Upper lobe of left lung (tissue), 6 donors: ENCODE measurements at places on chromosomes 1 and 21. TPM values are rescaled to one million over a fixed set of nuclear protein-coding genes. Genes with fewer than 3 reads are reported as not detected.

DNA sequence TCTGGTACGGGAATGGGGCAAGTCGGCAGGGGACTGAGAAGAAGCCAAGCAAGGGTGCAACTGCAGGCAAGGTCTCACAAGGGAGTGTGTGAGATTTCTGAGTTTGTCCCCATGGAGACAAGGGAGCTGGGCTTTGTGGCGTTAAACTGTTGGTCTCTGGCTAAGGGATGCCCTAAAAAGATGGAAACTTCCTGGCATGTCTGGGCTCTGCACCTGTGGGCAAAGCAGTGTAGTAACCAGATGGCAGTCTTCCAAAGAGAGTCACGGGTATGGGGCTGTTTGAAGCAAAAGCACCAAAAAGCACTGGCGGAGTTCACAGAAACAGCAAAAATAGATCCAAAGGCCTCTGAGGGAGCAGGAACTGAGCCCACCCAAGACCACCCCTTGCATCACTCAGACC, 104.8 kb upstream of the SLC44A3 start:
- DNase-seq = no peak

GRCh38 chr1:176225911-176226310, 18.8 kb upstream of the COP1 start:
- DNase-seq = no peak

DNA sequence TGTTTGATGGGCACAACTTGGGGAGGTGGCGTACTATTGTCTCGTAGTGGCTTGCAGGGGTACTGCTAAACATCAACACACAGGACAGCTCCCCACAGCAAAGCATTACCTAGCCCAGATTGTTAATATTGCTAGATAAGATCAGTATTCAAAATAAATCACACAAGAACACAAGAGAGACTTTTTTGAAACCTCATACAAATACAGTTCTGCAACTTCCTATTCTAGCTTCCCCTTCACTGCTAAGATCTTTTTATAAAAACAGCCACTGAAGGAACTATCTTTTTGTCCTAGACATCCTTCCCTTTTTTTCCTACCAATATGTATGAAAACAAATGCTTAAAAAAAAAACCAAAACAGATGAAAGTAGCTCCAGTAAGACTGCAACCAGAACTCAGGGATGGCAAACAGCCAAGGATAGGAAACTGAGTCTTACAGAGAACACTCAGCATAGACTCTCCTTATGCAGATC, 137.8 kb upstream of the KRTAP19-8 start:
- no peak for DNase-seq

DNA sequence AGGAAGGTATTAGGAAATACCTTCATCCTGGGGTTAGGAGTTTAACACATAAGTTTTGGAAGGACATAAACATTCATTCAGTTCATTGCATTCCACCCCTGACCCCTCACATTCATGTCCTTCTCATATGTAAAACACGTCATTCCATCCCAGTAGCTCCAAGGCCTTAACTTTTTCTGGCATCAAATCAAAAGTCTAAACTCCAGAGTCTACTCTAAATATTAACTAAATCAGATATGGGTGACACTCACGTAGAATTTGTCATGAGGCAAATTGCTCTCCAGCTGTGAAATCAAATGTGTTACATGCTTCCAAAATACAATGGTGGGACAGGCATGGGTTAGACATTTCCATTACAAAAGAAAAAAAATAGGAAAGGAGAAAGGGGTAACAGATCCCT, 298.2 kb upstream of the LRRC7 start:
- no peak for DNase-seq

DNA sequence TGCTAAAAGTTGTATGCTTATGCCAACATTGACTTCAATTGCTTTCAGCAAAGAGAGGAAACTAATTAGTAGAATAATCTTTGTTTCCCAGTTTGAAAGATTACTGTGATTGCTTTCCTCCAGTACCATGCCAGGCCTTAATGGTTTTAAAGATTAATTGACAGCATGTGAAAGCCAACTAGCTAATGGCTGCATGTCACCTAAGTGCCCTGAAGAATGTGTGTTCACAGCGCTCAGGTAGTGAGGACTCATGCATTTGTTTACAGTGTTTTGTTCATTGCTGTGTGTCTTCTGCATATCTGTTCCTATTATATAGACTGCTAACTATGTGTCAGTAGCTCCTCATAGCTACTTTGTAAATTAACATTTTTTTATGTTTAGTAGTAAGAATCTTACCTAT, 335.6 kb downstream of the LRRIQ3 start:
- no peak for DNase-seq

DNA sequence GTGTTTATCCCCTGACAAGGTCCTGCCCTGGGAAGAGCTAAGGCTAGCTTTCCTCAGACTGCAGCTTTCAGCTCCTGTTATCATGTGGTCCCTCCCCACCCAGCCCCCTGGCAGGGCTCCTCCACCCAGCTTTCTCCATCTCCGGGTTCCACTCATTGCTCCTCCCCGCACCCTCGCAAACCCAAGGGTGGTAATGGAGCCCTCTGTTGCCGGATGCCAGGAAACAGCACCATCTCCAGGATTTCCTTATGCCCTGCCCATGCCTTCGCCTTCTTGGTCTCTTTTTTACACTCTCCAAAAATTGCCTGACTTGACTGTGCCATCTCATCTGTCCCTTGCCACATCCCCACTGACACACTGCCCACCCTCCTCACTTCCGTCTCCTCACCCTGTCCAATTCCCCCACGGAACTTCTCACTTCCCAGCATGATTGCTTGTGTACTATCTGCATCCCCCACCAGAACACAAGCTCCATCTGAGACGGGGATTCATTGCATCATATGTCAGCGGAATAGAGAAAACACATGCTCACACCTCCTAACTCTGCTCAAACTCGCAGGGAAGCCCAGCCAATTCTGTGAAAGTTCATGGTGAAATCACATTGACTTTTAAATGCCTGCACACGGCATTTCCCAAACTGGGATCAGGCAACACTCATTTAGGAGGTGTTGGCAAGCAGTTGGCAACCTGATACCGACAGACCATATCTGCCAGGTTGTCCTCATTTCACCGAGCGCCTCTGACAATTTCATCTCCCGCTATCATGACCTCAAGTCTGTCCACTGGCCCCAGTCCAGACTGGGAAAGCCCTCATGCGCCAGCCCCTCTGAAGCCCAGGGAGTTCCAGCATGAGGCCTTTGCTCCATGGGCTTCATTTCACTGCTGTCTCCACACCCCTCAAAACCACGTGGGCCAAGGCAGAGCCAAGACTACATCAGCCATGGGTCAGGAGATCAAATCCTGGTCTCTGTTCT, 201.1 kb downstream of the MATN1 start:
- no peak for DNase-seq

DNA sequence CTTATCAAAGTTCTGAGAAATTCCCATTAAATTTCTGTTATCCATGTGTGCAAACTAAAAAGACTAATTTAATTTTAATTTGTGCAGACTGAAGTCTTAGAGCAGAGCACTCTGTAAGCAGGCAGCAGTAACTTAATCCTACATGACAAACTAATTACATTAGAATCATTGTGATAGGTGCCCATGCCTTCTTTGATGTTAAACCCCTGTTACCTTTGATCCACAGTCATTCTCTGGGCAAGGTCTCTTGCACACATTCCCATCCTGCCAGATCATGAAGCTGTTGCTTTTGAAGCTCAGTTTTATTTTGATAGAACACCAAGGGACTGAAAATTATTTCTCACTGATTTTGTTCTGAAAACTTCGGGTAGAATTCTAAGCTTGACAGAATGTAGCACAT, 77.2 kb downstream of the BCAR3 start:
- no peak for DNase-seq

- no peak for DNase-seq
Observed at GRCh38 chr1:921011-921837, 2.5 kb upstream of the SAMD11 start.

GRCh38 chr21:44729336-44730027, 18.1 kb upstream of the TSPEAR start:
- peak; percentile 69 for DNase-seq

DNA sequence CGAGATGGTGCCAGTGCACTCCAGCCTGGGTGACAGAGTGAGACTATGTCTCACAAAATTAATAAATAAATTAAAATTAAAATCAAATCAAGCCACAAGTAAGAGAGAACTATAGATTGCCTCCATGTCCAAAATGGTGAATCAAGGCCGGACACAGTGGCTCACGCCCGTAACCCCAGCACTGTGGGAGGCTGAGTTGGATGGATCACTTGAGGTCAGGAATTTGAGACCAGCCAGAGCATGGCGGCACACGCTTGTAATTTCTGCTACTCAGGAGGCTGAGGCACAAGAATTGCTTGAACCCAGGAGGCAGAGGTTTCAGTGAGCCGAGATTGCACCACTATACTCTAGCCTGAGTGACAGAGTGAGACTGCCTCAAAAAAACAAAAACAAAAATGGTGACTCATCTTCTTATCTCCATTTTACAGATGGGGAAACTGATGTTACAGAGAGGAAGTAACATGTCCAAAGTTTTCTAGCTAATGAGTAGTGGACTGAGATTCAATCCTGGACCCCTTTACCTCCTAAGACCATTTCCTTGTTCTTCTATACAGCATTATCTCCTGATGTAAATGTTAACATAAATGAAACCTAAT, 99.0 kb upstream of the HNRNPU start:
- no peak for DNase-seq

- DNase-seq = peak; percentile 45
Observed at GRCh38 chr1:15188130-15188524, 34.6 kb downstream of the TMEM51 start.

DNA sequence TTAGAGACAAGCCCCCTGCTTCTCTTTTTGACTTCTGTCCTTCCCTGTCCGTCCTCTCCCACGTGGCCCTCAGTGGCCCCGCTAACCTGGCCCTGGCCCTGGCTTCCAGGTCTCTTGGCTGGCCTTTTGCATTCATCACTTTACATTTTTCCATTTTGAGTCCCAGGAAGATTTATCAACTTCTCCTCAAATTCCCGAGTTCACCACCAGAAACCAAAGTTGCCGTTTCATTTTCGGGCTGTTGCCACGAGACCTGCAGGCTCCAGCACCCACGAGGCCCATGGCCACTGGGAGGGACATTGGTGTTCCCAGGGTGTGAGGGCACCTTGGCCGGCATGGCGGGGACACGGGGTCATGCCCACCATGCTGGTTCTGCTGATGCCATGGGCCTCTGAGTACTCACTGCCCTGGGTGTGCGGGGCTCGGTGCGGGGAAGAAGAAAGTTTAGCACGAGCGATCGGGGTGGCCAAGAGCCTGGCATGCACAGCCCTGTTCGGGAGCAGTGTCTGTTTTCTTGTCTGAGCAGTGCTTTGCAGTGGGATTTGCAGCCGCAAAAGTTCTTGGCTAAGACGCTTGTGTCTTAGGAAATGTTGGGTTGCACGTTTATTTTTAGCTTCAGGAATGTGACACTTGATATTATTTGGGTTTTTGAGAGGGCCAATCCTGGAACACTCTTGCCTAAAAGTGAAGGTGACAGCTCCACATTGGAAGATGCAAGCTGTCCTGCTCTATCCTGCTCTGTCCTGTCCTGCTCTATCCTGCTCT, 40.4 kb upstream of the ADARB1 start:
- no peak for DNase-seq

- DNase-seq = no peak
Observed at GRCh38 chr1:76190749-76191424, 116.3 kb downstream of the ST6GALNAC3 start.

- DNase-seq = peak; percentile 47
Observed at GRCh38 chr1:1307261-1307922, 338 bp downstream of the ACAP3 start.

DNA sequence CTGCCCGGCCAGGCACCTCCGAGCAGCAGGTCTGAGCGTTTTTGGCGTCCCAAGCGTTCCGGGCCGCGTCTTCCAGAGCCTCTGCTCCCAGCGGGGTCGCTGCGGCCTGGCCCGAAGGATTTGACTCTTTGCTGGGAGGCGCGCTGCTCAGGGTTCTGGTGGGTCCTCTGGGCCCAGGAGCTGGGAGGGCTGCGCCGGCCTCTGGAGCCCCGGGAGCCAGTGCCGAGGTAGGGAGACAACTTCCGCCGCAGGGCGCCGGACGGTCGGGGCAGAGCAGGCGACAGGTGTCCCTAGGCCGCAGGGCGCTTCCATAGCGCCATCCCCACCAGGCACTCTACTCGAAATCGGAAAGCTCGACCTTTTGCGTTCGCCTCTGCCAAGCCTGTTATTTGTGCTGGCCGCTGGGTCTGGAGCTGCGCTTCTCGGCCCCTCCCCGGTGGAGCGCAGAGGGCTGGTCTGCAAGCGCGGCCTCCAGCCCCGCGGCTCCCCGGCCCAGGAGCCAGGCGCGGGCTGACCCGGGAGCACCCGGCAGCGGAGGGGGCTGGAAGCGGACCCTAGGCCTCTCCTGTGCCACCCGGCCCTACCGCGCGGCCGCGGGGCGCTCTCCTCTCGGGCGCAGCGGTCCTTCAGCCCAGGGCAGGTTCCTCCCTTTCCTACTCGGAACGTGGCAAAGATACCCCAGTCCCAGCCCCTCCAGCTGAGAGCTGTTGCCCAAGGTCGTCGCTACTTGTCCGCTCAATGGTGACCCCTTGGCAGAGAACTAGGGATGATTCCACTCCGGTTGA, 2.2 kb downstream of the SIM2 start:
- no peak for DNase-seq

DNA sequence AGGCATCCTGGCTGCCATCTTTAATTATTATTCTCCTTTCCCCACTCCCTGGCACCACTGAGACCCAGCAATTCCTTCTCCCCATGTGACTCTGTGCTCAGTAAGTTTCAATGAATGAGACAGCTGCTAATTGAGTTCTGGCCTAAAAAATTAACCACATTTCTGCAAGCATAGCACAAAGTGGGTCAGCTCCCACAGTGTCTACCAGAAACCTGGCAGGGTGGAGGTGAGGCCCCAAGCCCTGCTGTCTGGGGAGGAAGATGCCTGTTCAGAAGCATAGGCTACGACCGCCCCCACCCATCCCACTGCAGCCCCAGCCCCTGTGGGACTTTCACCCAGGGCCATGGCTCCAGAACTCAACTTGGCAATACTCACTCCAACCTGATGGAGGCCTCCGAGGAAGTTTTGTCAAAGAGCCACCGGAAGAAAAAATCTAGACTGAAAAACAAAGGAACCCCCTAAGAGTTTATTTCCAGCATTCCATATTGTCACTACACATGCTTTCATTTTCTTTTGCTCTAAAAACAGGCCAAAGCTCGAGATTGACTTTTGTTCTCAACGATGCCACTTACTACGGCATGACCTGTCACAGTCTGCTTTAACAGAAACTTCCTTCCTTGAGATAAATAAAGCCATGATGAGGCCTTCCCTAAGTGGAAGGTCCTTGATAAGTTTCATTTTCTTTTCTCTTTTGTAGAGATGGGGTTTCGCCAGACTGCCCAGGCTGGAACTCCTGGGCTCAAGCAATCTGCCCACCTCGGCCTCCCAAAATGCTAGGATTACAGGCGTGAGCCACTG, 26.5 kb downstream of the TMEM63A start:
- DNase-seq = no peak

GRCh38 chr1:186819126-186819525, 9.6 kb upstream of the PLA2G4A start:
- DNase-seq = no peak

MRAP gene
- 0.54 TPM for total RNA-seq

LMOD1 gene
- total RNA-seq = 16.8 TPM

SMG5 gene
- 52.3 TPM for total RNA-seq

FNDC7 gene
- not detected for total RNA-seq

SPRR1B gene
- total RNA-seq = not detected

TDRD10 gene
- 6.7 TPM for total RNA-seq

SDCCAG8 gene
- 91.6 TPM for total RNA-seq

OR2L13 gene
- not detected for total RNA-seq

UMODL1 gene
- total RNA-seq = 1.9 TPM

SPRR2A gene
- not detected for total RNA-seq

TMEM200B gene
- 6.6 TPM for total RNA-seq

OR10Z1 gene
- not detected for total RNA-seq

RXFP4 gene
- total RNA-seq = not detected
